ENCODE measurements at places on chromosomes 5 and 9. TPM values are rescaled to one million over a fixed set of nuclear protein-coding genes. Genes with fewer than 3 reads are reported as not detected.

GRCh38 chr5:143025376-143025775 lies 255.2 kb downstream of the ARHGAP26 start:
- DNase-seq = no peak

MYOZ3 gene
- polyA plus RNA-seq = 0.51 TPM

DNA sequence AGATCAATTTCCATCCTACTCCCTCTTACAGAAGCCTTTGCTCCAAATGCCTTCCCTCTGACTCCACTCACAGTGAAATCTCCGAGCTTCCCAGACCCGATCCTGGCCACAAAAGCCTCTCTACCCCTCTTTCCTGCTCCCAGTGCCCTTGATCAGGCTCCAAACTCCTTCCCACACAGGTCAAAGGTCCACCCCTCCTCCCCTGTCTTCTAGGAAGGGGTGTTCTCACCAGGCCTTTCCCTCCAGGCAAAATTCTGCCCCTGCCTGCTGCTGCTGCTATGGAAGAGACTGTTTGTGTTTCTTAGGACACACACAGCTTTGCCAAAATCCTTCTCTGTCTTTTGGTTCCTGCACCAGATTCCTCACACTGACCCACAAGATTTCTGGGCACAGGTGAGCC lies 85.8 kb upstream of the ALDH1A1 start:
- DNase-seq = no peak

DNA sequence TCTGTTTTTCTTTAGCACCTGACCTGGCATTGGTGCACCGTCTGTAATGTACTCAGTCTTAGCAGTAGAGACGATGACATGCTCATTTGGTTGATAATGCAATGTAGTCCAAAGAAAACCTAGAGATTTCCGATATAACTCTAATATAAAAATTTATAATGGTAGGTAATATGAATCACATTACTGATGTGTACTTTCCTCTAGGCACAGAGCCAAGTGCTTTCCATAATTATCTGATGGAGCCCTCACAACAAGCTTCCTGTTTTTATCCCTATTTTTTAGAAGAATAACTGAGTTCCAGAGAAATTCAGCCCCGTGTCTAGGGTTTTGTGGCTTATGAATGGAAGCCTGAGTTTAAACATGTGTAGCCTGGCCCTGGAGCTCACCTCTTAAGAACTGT lies 53.7 kb downstream of the KDM4C start:
- DNase-seq = no peak

- DNase-seq = no peak
These were observed 596.9 kb upstream of the CDH6 start for GRCh38 chr5:30596495-30597064.

DNA sequence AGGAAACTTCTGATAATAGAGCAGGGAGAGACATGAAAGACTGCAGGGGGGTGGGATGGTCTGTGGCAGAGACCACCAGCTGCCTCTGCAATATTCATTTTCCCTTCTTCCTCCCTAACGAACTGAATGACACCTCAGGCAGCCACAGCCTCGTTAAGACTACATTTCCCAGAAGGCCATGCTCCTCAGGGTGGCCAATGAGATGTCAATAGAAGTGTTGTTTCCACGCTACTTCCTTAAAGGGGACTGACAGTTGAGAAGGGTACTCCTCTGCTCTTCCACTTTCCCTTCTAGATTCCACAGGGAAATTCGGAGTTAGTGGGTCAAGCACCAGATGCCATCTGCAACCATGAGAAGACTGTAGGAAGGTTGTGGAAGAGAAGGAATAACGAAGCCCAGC lies 52.0 kb upstream of the DAPK1 start:
- DNase-seq = no peak

- no peak for DNase-seq
These were observed 82.4 kb downstream of the MRPS30 start for GRCh38 chr5:44891116-44891515.

- DNase-seq = peak; percentile 81
These were observed 22.9 kb upstream of the ASS1 start for GRCh38 chr9:130421802-130422276.

GRCh38 chr5:26700759-26701384 lies 337.5 kb downstream of the CDH9 start:
- no peak for DNase-seq

ZNF346 gene
- 15.0 TPM for polyA plus RNA-seq

GRCh38 chr9:123741214-123741613 lies 188.7 kb downstream of the DENND1A start:
- DNase-seq = no peak

- no peak for DNase-seq
These were observed 79.4 kb downstream of the SLC1A3 start for GRCh38 chr5:36685631-36686288.
